NCI-H1105 (cell line): ENCODE measurements at places on chromosomes 5 and 9.

GRCh38 chr5:55836191-55836590, 15.0 kb upstream of the IL31RA start:
- no peak for DNase-seq

GRCh38 chr5:137880313-137880712, 8.9 kb upstream of the PKD2L2 start:
- DNase-seq, result no peak

GRCh38 chr5:132050136-132050535, 10.3 kb upstream of the IL3 start:
- DNase-seq, result no peak

GRCh38 chr5:132750471-132751230, 3.4 kb downstream of the CCNI2 start:
- DNase-seq, result no peak

GRCh38 chr9:93181672-93182435, 2.1 kb upstream of the WNK2 start:
- no peak for DNase-seq

DNA sequence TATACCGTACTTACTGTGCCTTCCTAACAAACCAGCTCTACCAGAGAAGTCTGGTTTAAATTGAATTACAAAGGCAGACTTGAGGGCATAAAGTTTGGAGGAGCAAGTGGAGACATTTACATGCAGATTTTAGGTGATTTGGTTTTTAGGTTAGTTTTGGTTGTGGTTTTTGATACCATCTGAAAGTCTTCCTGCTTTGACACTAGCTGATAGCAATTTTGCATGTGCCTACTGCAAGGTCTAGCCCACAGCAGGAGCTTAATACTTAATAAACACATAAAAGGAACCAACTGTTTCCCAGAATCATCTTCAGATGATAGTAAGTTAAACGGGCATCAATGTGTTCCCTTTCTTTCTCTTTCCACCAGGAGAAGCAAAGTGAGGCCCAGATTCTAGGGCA, 3.4 kb upstream of the ESM1 start:
- no peak for DNase-seq

- no peak for DNase-seq
These were observed 3.7 kb downstream of the LSM11 start for GRCh38 chr5:157747173-157747740.

DNA sequence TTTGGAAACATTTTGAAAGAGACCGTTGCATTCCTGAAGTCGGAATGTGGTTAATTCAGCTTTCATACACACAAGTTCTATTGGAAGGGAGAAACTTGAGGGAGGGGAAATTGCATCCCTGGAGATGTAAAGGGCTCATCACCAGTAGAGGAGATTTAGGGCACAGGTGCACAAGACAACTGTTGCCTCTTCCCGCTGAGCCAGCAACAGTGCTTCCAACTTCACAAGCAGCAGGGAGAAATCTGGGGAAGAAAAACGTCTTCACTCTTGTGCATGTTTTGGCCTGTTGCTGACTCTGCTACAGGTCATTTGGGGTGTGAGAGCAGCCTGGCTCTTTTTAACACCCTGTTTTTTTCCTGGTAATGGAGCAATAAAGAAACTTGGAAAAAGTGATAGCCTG, 277.9 kb downstream of the GAS1 start:
- no peak for DNase-seq

- no peak for DNase-seq
These were observed 428.2 kb downstream of the ANXA1 start for GRCh38 chr9:73579823-73580222.

- DNase-seq, result no peak
These were observed 37.4 kb upstream of the NFIB start for GRCh38 chr9:14351221-14351836.

- DNase-seq, result no peak
These were observed 227.9 kb downstream of the LURAP1L start for GRCh38 chr9:13002740-13003139.

DNA sequence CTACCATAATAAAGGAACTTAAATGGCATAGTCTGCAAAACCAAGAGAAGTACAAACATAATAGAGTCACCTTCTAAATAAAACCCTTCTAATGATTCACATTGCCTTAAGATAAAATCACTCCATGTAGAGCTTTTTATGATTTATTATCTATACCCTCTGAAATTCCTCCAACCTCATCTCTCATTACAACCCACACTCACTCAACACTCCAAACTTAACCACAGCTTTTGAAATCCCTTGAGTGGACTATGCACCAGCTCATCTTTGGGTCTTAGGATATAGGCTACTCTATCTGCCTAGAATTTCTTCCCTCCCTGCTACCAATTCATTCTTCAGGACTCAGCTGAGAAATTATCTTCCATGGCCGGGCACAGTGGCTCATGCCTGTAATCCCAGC, 122.5 kb downstream of the CETN3 start:
- no peak for DNase-seq

GRCh38 chr5:129803403-129803802, 55.5 kb downstream of the MINAR2 start:
- DNase-seq, result no peak

DNA sequence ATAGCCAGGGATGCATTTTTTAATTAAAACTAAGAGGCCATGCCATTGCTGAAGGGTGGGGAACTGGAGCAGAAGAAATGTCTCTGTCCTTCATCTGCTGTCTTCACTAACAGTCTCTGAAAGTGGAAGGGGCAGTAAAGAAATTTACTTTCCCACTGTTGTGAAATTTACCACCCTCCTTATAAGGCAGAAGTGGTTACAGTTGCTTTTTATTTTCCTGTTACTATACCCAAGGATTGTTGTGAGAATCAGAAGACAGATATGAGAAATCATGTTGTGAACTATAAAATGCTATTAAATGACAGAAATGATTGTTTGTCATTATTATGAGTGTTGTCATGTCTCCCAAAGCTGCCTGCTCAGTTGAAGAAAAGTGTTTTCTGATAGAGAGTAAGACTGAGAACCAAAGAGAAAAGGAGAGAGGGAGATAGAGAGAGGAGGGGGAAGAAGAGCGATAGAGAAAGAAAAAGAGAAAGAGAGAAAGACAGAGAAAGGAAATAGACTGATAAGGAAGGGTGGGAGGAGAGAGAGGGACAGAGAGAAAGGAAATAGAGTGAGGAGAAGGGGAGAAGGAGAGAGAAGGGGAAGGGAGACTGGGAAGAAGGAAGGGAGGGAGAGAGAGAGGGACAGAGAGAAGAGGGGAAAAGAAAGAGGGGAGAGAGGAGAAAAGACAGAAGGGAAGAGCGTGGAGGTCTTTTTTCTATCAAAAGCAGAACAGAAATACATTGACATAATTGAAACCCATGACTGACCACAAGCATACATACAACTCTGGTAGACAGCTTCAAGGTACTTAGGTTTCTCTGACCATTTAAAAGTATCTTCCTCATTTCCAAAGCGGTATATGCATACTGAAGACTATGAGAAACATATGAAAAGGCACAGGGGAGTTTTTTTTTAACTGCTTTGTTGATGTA, 22.5 kb downstream of the SEC61B start:
- DNase-seq, result no peak

- DNase-seq, result no peak
These were observed 18.3 kb upstream of the OSMR start for GRCh38 chr5:38827525-38827924.

GRCh38 chr9:136719195-136719880, 7.0 kb downstream of the DIPK1B start:
- DNase-seq, result no peak

DNA sequence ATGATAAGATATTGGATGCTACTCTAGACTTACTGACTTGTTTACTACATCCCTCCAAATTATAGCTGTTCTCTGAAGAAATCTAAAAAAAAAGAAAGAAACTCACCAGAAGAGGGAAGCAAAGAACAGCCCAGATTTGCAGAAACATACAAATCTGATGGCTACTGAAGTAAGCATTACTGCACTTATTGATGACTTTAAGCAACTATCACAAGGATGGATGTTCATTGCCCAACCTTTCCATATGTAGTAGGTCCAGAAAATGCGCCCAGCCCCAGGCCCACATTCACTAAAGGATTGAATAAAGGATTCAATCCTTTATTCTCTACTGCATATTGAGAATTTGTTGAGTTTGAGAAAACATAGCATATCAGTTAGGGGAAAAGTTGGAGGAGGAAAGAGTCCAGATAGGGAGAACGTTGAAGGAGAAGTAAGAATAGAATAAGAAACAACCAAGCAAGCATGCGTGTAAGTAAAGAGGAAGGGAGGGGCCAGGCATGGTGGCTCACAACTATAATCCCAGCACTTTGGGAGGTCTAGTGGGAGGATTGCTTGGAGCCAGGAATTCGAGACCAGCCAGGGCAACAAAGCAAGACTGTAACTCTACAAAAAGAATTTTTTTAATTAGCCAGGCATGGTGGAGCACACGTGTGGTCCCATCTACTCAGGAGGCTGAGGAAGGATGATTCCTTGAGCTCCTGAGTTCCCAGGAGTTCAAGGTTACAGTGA, 33.8 kb upstream of the DTWD2 start:
- no peak for DNase-seq

DNA sequence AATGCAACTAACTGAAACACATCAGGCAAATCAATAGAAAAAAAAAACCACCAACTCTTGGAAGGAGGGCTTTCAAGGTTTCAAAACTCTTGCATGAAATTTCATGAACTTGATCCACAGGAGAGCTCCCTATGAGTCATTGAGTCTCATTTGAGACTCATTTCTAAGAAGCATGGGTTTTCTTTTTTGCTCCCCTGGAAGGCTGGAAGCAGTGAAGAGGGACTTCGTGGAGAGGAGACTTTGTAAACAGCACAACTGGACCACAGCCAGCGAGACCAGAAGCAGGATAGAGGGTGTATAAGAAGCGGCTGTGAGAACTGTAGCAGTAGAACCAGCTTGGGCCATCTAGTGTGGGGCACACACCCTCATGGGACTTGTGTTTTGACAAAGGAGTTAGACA, 41.2 kb upstream of the RAPGEF1 start:
- no peak for DNase-seq

DNA sequence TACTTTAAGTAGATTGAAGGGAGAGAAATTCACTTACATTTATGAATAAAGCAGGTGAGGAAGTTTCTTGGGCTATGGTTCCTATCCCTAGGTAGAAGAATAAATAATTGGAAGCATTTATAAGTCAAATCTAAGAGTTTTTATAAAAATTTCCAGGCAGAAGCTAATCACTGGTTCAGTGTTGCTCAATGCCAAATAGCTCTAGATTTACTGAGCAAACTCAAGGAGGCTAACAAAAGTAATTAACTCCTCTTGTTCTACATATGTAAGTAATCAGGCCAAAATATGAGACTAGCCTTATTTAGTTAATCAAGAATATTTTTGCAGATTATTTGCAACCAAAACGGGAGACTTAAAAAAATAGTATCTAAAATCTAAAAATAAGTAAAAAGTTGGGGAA, 472.3 kb downstream of the PLK2 start:
- DNase-seq, result no peak

- no peak for DNase-seq
These were observed 252.6 kb downstream of the CDK5RAP2 start for GRCh38 chr9:120327322-120327721.

DNA sequence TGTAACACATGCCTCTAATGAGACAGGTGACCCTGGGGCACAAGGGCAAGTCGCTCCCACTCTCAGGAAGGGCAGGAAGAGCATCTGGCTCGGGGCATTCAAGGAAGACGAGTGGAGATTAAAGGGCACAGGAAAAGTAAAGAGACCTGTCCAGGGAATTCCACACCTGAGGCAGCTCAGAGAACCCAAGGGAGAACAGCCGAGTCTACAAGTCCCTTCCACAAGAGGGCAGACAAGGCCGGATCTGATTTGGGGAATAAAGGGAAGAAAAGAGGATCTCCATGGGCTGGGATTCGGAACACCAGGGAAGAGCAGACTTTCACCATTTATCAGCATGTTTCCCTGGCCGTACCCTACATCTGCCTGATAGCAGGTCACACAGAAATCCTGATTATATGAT, 28.1 kb downstream of the GPX3 start:
- no peak for DNase-seq

DNA sequence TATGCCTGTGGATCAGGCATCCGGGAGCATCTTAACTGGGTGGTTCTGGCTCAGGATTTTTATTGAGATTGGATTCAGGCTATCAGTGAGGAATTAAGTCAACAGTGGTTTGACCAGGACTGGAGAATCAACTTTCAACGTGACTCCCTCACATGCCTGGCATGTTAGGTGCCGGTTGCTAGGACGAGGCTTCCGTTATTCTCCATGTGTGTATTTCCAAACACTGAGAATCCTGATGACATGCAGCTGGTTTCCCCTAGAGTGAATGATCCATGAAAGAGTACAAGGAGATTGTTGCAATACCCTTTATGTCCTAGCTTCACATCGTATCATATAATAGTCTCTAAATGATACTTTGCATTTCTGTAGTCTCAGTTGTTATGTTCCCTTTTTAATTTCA, 529.2 kb downstream of the ANXA1 start:
- no peak for DNase-seq

GRCh38 chr5:147061431-147061830, 173.4 kb upstream of the STK32A start:
- DNase-seq, result no peak

DNA sequence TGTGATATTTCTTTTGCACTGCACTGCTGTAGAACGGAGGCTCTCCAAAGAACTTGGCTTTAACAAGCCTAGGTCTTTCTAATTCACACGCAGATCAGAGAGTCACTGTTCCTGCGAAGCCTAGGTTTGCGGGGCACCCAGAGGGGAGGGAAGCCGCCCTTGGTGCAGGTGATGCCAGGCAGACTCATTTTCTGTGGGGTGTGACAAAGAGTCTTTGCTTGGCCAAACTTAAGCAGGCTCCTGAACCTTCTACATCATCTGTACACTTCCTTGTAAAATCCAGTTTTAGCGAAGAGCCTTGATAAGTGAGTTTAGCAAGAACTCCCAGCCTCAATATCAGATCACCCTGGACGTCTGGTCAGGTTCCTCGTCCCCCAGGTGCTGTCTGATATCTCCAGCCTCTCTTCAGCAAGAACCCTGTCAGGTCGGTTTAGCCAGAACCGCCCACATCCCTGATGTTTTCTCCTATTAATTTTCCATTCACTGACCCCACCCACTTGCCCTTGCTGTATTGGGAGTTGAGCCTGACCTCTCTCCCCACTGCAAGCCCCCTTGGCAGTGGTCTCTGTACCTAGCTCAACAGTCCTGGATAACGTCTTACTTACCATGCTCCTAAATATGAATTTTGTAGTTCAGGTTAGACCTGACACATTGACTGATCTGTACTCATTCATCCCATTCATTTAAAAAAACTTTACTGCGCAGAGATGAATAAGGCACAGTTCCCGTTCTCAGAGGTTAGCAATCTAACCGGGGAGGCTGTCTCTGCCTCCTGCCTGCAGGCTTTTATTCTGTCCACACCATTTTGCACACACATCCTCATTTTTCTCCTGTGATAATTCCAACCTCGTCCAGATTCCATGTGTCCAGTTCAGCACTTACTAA, 880 bp upstream of the UBAC1 start:
- DNase-seq, result no peak

GRCh38 chr9:123807251-123807650, 122.7 kb downstream of the DENND1A start:
- no peak for DNase-seq

DNA sequence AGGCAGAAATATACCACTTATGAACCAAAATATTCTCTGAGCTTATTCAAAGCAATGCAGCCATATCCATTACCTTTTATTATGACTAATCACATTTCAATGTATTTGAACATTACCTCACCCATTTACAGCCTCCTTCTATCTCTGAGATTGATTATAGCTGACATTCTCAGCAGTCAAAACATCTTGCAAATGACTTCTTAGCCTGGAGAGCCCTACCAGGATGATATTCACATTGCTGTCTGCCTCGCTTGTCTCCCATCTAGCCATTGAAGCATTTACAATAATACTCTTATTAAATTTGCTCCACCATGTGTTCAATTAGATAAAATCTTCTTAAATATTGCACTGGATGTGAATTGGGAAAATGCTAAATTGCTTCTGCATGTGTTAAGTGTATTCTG, 1879.9 kb upstream of the ACO1 start:
- DNase-seq, result no peak
